ENCODE measurements at places on chromosomes 3 and 15. TPM values are rescaled to one million over a fixed set of nuclear protein-coding genes. Genes with fewer than 3 reads are reported as not detected.
A peak's percentile ranks its signal among the peaks of the same experiment; 100 is the strongest.

PSTPIP1 gene
- total RNA-seq: 0.77 TPM

LAMB2 gene
- 277 TPM for total RNA-seq

PLA2G4E gene
- not detected for total RNA-seq

TUSC7 gene
- total RNA-seq: not detected

CCDC174 gene
- 23.2 TPM for total RNA-seq

PPARG gene
- total RNA-seq: 21.5 TPM

CDHR4 gene
- not detected for total RNA-seq

UCN2 gene
- total RNA-seq: 0.72 TPM

GP9 gene
- not detected for total RNA-seq

ZPLD1 gene
- total RNA-seq: 1.5 TPM

GRCh38 chr3:187005827-187006481 is 75.6 kb downstream of the ST6GAL1 start:
- no peaks in the 10 kb centered on the region for H3K27me3 ChIP-seq
- peaks cover 8% of the 10 kb centered on the region for H3K4me1 ChIP-seq
- no peak overlapping the region for H3K4me3 ChIP-seq
- peaks cover 16% of the 10 kb centered on the region for H3K36me3 ChIP-seq
- DNase-seq: no peak
- H3K27ac ChIP-seq: no peak overlapping the region

GRCh38 chr3:176428552-176428951 is 768.7 kb downstream of the TBL1XR1 start:
- no peak overlapping the region for H3K27ac ChIP-seq
- H3K4me3 ChIP-seq: no peak overlapping the region
- H3K36me3 ChIP-seq: no peaks in the 10 kb centered on the region
- H3K4me1 ChIP-seq: peaks cover 27% of the 10 kb centered on the region
- no peak for DNase-seq

GRCh38 chr3:22349215-22349851 is 598.3 kb upstream of the ZNF385D start:
- H3K27me3 ChIP-seq: peaks cover 12% of the 10 kb centered on the region
- no peak overlapping the region for H3K4me3 ChIP-seq
- H3K36me3 ChIP-seq: no peaks in the 10 kb centered on the region
- no peak overlapping the region for H3K27ac ChIP-seq

DNA sequence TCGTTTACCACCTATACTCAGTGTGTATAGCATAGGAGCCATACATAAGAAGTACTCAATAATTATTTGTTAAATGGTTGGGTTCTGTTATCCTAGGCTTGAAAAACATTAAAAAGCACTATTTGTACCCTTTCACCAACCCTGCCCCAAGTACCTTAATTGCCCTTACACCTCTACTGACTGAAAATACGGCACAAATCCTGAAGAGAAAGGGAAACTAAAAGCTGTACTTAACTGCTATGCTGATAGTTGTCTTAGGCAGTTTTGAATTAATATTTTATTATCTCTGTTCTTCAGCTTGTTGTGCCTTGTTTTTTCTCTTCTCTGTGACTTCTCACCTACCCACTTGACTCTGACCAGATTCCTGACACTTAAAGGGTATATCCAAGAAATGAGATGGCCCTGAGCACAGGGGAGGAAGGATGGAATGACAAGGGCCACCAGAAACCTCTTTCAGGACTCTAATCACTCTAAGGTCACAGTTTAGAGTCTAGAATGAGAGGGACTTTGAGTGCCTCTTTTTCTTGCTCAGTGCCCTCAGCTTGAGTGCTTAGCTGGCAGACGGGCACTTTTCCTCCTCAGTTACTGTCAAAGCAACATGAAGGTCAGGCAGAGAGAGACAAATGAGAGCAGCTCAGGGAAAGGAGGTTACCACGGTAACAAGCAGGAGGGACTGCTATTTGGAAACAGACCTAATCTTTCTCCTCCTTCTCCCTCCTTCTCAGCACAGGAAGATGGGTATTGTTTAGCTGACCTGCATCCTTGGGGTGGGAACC is 136.5 kb downstream of the ZNF609 start:
- no peak for DNase-seq
- H3K27ac ChIP-seq: peak overlapping the region; percentile 69

DNA sequence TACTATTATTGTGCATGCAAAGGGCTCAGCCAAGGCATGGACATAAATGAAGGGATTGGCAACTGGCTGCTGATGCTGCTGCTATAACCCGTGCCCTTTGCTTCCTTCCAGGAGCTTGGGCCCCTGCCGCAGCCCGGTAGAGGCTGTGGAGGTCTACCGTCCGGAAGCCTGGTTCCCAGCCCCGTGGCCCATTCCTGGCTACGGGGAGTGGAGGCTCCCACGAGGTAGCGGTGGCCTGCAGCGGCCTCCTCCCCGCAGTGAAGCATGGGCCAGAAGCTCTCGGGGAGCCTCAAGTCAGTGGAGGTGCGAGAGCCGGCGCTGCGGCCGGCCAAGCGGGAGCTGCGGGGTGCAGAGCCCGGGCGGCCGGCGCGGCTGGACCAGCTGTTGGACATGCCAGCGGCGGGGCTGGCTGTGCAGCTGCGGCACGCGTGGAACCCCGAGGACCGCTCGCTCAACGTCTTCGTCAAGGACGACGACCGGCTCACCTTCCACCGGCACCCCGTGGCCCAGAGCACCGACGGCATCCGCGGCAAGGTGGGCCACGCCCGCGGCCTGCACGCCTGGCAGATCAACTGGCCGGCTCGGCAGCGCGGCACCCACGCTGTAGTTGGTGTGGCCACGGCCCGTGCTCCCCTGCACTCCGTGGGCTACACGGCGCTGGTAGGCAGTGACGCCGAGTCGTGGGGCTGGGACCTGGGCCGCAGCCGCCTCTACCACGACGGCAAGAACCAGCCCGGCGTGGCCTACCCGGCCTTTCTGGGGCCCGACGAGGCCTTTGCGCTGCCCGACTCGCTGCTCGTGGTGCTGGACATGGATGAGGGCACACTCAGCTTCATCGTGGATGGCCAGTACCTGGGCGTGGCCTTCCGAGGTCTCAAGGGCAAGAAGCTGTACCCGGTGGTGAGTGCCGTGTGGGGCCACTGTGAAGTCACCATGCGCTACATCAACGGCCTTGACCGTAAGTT is 15.0 kb downstream of the SPSB4 start:
- H3K4me3 ChIP-seq: no peak overlapping the region
- H3K4me1 ChIP-seq: peaks cover 38% of the 10 kb centered on the region
- H3K27me3 ChIP-seq: no peaks in the 10 kb centered on the region
- DNase-seq: peak; percentile 66

DNA sequence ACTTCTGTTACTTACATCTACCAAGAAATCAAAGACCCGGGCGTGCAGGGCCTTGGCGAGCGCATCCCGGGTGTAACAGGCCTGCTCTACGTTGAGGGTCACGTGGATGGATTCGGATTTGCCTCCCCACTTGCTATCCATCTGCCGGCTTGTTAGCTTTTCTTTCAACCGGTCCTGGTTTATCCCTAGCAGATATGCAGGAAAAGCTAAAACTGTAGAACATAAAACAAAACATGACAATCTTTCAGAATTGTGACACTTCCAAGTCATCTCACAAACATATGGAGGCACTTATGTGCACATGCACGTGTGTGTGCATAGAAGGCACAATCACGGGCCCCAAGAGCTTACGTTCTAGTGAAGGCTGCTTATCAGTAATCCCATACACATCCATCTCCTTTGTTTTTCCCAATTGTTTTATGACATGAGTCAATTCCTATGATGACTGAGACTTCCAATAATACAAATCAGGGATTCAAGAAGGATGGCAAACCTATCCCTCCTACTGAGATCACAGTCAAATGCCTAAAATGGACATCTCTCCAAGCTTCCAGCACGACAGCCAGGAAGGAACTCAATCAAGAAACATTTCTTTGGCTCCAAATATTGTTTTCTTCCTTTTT is 11.3 kb downstream of the LDHAL6B start:
- no peaks in the 10 kb centered on the region for H3K4me1 ChIP-seq
- DNase-seq: no peak
- H3K36me3 ChIP-seq: peaks cover 25% of the 10 kb centered on the region
- H3K27me3 ChIP-seq: no peaks in the 10 kb centered on the region

DNA sequence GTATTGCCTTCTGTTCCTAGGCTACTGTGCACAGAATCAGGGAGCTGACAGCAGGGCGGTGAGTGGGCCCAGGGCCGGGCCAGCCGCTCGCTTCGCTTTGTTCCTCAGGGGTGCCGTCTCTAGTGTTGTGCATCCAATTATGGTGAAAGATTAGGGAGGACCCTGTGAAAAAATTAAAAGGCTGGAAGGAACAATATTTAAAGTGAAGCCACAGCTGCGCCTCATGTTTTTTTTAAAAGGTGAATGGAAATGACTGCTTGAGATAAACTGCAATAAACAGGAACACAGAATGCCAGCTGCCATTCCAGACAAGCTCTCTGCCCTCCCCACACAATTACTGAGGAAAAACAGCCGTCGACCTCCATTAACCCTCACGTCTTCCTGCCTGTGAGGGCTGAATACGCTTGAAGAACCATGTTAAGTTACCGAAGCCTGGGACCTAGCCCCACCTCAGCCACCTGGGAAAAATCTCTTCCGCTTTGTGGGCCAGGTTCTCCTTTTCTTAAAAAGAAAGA is 132.0 kb upstream of the IL12A start:
- H3K4me3 ChIP-seq: peak overlapping the region; percentile 35
- H3K27me3 ChIP-seq: no peaks in the 10 kb centered on the region
- H3K27ac ChIP-seq: peak overlapping the region; percentile 28
- no peak for DNase-seq
- no peaks in the 10 kb centered on the region for H3K36me3 ChIP-seq
- H3K4me1 ChIP-seq: peaks cover 80% of the 10 kb centered on the region

DNA sequence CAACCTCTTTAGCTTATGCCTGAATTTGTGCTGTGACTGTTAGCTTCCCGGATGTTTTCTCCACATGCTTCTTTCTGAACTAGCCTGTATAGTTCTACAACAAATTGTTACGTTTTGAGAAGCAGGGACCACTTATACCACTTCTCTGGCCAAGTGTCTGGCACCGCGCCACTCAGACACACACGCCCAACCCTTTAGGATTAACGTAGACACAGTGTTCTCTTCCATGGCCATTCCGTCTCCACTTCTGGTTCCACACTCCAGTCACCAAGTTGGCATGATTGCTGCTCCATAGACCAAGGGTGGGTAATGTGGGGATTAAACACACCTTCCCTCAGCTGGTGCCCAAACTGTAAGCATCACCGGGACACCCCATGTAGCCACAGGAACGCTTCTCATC is 755 bp upstream of the TMEM108 start:
- H3K4me1 ChIP-seq: peaks cover 16% of the 10 kb centered on the region
- H3K4me3 ChIP-seq: peak overlapping the region; percentile 88
- DNase-seq: no peak
- no peaks in the 10 kb centered on the region for H3K36me3 ChIP-seq
- H3K27ac ChIP-seq: peak overlapping the region; percentile 31

DNA sequence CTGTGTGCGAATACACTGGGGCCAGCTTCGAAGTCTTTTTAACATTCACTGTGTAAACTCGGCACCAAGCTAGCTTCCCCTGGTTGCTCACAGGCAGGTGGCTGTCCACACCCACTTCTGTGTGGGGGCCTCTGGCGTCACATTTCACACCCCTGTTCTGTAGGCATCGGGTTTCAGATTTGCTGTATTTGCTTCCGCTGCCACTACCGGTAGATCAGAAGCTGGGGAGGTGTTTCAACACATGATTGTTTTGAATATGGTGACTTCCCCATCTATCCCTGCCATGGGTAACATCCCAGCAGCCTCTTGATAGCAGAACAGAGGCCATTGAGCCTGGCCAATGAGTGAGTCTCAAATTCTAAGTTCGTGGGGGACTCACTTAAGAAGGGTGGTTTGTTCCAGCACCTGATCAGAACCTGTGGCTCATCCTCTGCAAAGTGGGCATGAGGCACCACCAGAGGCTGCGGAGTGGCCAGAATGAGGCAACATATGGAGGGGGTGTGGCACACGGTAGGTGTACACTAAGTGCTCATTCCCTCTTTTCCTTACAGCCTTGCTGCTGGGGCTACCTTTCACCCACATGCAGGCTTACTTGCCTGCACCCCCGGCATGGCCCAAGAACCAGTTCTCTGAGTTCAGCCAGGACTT is 61.5 kb downstream of the IQSEC1 start:
- no peak overlapping the region for H3K27ac ChIP-seq
- no peak overlapping the region for H3K4me3 ChIP-seq
- no peak for DNase-seq
- H3K27me3 ChIP-seq: peaks cover 3% of the 10 kb centered on the region
- H3K4me1 ChIP-seq: peaks cover 24% of the 10 kb centered on the region

DNA sequence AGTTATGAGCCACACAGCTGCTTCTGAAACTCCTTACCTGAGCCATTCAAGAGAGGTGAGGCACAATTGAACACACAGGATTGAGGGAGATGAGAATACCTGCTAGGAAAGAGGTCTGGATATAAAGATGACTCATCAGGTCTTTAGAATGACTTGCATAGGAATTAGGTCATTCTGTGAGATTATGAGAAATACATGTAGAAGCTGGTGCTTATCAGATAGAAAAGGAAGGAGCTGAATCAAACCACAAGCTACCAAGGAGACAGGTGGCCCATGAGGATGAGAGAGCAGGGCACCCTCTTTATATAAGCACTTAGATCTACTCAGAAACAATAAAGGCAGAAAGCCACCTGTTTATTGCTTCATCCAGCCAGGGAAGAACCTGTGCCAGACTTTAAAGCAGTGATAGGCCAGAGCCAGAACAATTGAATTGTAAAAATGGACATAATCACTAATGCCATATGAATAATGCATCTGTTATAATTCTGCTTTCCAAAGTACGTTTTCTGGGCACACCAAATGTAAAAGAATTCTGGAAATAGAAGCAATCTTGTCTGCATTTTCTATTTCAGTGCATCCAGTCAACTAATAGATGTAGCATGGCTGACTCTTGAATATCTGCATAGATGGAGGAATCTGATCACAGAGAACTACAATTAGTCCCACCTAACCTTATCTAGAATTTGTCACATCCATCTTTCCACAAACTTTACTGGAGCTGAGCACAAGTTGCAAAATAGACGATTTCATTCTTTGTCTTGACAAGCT is 74.9 kb downstream of the PIK3R4 start:
- H3K27me3 ChIP-seq: no peaks in the 10 kb centered on the region
- H3K36me3 ChIP-seq: peaks cover 21% of the 10 kb centered on the region
- DNase-seq: no peak
- H3K4me3 ChIP-seq: no peak overlapping the region
- no peak overlapping the region for H3K27ac ChIP-seq

DNA sequence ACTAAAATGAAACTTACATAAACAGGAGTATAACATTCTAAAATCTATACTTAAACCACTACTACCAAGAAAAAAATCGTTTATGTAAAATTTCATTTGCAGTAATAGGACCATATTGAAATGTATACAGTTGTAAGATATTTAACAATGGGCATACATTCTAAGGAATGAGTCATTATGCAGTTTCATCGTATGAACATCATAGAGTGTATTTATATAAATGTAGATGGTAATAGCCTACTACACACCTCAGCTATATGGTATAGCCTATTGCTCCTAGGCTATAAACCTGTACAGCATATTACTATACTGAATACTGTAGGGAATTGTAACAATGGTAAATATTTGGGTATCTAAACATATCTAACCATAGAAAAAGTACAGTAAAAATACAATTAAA is 79.5 kb downstream of the DPH6 start:
- no peaks in the 10 kb centered on the region for H3K4me1 ChIP-seq
- H3K36me3 ChIP-seq: peaks cover 3% of the 10 kb centered on the region
- DNase-seq: no peak
- H3K4me3 ChIP-seq: no peak overlapping the region

GRCh38 chr3:184887574-184887973 is 75.6 kb downstream of the VPS8 start:
- H3K36me3 ChIP-seq: peaks cover 13% of the 10 kb centered on the region
- no peaks in the 10 kb centered on the region for H3K27me3 ChIP-seq
- H3K4me3 ChIP-seq: no peak overlapping the region
- H3K27ac ChIP-seq: no peak overlapping the region
- no peaks in the 10 kb centered on the region for H3K4me1 ChIP-seq
- no peak for DNase-seq

GRCh38 chr3:160796813-160797164 is 40.8 kb downstream of the PPM1L start:
- no peak for DNase-seq
- H3K36me3 ChIP-seq: no peaks in the 10 kb centered on the region
- peaks cover 27% of the 10 kb centered on the region for H3K4me1 ChIP-seq
- H3K4me3 ChIP-seq: no peak overlapping the region
- H3K27ac ChIP-seq: peak overlapping the region; percentile 49
